ENCODE measurements at places on chromosomes 16 and 17.

- peak; percentile 90 for DNase-seq
These were observed 5.2 kb downstream of the PECAM1 start for GRCh38 chr17:64385187-64386083.

DNA sequence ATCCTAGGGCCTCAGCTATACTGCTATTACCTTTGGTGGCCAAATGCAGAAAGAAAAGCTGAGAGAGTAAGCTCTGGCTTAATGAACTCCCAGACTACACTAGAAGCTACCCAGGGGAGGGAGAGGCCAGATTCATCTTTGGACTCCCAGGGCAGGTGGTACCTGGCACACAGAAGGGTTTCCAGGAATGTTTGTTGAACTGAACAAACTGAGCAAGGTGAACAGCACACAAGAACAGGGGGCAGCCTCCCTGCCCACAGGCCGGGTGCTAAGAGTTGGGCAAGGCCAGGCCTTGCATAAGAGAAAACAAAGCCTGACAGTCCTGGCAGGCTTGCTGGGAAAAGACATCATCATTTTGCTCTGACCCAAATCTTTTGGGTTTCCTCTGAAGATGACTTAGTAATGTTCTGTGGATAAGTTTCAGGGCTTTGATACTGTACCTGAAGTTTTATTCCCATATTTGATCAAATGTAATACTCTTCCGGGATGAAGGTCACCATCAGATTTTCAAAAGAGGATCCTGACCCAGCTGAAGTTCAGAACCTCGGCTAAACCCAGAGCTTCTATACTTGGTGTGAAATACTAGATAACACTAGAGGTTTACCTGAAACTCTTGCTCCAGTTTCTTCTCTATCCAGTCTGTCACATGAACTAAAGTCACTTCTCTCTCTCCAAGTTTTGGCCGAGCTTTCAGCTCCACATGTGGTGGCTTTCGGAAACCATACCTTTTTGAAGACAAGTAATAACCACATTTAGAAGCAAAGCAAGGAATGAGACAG lies 20.5 kb upstream of the ERN1 start:
- DNase-seq: peak; percentile 54

DNA sequence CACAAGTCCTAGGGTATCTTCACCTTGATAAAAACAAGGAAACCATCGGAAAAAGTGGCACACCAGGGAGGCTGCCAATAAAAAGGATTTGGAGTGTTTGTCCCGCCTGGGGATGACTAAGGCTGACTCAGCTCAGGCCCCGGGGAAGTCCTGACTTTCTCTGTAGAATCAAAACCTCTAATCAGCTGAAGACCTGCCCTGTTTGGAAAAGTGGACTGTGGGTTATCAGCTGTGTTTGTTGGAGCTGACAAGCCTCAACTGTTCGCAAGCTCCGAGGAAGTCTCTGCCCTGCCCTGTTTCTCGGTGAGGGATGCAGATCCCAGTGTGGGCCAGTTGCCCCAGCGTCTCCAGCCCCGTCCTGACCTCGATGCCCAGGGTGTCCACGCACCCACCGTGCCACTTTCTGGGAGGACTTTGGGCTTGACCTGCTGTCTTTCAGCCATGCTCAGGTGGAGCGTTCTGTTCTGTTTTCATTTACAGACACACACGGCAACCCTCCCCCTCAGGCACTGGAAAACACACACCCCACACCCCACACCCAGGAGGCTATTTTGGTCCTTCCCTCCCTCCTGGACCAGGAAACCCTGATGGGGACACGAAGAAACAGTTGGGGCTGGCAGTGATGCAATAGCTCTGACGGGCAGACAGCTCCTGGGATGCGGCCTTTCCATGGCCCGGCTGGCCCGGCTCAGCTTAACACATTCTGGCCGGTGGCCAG lies 27.6 kb upstream of the PITPNA start:
- DNase-seq: peak; percentile 84

DNA sequence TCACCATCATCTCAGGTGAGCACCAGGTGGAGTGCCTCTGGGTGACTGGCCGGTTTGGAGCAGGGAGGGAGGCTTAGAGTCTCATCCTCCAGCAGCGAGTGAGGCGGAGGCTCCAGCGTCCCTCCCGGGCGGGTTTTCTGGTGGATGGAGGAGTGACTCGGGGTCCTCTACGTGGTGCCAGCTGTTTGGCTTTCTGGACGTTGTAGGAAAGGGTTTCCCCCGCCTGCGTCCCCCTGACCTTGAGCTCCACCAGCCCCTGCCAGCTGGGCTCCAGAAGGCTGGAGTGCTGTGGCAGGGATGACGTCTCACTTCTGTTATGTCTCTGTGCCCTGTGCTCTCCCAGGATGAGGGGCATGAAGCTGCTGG lies 522 bp downstream of the DNASE1 start:
- DNase-seq: no peak

GRCh38 chr17:9987779-9988585 lies 82.9 kb upstream of the RCVRN start:
- no peak for DNase-seq

DNA sequence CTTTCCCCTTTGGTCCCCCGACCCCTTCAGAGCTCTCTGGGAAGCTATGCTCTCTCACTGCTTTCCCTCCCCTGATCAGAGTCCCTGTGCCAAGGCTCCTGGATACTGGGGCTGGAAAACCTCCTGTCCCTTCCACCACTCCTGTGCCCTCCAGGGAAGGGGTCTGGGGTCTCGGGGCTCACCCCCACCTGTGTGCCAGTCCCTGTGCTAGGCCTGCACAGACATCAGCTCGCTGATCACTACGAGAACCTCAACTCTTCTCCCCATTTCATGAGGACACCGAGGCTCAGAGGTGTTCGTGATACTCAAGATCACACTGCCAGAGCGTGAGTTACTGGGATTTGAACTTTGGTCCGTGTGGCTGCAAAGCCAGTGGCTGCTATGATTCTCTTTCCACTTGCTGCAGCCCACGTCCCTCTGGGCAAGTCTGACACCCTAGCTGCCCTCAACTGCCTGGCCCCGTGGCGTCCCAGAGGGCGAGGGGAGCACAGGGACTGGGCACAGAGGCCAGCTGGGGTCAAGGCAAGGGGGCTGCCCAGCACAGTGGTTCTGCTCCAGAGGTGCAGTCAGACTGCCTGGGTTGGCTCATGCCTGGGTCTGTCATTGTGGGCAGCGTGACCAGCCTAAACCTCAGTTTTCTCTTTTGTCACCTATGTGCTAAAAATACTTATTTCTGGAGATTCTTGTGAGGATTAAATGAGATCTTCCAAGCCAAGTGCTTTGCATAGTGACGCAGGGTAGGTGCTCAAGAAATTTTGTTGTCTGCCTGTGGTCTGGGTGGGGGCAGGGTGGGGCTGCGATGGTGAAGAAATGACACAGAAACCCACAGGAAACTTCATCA lies 43.8 kb upstream of the TOB1 start:
- DNase-seq: no peak

DNA sequence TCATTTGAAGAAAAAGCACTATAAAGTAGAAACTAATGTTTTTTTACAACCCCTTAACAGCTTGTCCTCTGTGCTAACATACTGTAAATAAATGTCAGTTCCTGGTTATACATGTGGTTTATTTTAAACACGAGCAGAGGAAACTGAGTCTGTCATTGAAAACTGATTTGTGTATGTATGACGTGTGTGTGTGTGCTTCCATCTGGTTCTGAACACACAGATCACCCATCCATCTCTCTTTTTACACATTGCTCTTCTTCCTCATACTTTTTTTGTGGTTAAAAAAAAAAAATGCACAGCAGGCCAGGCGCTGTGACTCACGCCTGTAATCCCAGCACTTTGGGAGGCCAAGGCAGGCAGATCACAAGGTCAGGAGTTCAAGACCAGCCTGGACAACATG lies 49.5 kb downstream of the ZNF423 start:
- no peak for DNase-seq

GRCh38 chr17:64460955-64461354 lies 12.0 kb downstream of the MILR1 start:
- no peak for DNase-seq

GRCh38 chr16:29806641-29807425 lies 504 bp downstream of the MAZ start:
- DNase-seq: no peak

GRCh38 chr17:47279062-47279801 lies 25.6 kb downstream of the ITGB3 start:
- DNase-seq: peak; percentile 96

DNA sequence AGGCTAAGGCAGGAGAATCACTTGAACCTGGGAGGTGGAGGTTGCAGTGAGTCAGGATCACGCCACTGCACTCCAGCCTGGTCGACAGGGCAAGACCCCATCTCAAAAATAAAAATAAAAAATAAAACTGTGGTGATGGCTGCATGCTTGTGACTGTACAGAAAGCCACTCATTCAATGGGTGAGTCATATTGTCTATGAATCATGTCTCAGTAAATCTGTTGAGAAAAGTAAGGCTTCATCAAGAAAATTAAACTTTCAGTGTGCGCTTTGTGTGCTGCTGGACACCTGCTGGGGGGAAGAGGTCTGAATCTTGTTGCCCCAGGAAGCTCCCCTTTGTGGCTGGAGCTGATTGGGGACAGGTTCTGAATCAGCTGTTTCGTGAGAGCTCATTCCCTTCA lies 11.3 kb downstream of the NUBP1 start:
- DNase-seq: peak; percentile 36

- DNase-seq: no peak
These were observed 495.4 kb downstream of the TOX3 start for GRCh38 chr16:52051414-52052172.

- DNase-seq: no peak
These were observed 17.0 kb upstream of the THAP11 start for GRCh38 chr16:67825119-67825518.

- DNase-seq: no peak
These were observed 15.2 kb downstream of the SOCS3 start for GRCh38 chr17:78344666-78345065.

- no peak for DNase-seq
These were observed 193.6 kb downstream of the CPPED1 start for GRCh38 chr16:12609937-12610699.

DNA sequence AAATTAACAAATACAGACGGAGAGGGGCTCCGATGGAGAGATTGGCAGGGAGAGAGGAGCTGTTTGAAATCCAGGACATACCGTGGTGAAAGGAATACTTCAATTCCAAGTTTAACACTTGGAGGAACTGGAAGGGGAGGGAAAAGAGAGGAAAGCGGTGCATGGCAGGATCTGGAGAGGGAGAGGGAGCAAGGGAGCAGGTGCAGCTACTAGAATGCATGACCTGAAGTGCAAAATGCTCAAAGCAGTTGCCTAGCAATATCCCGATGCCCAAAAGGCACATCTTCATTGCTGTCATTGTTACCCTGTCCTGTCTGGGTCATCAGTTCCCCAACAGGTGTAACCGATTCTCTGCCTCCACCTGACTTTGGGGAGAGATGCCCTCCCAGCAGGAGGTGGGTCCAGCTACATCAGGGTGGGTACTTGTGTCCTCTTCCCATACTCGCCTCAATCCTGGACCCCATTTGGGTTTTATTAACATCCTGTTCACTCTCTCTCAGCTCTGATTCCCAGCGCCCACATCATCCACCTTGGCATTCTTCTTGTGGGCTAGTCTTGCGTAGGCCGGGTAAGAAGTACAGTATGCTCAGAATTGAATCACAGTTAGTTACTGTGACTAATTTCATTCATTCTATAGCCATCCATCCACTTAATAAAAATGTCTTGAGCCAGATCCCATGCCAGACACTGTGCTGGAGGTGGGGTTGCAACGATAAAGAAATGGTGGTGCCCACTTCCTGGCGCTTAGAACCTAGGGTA lies 37.4 kb upstream of the EMP2 start:
- DNase-seq: no peak

- no peak for DNase-seq
These were observed 65.0 kb downstream of the C17orf58 start for GRCh38 chr17:67931227-67931626.

- no peak for DNase-seq
These were observed 8.7 kb upstream of the ADGRG1 start for GRCh38 chr16:57619606-57620334.

DNA sequence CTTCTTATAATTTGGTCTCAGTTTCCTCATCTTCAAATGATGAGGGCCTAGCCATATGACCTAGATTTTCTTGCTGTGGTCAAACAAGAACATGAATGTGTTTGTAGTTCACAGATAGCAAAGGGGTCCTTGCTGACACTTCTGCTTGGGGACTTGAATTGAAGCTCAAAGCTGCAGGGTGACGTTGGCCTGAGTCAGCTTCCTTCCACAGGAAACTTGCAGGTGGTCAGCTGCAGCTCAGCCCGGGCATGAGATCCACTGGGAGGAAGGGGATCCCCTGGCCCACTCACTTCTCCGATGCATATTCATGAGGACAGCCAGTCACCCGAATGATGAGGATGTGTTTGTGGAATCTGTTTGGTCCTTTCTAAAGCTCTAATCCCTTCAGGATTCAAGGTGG lies 42.6 kb upstream of the AXIN2 start:
- no peak for DNase-seq

All from stromal cell of bone marrow (primary cell).